ENCODE measurements at places on chromosomes 11 and 22.

GRCh38 chr11:109432105-109432504 lies 10.1 kb downstream of the C11orf87 start:
- no peak for DNase-seq

- DNase-seq, result no peak
These were observed at the start of gene RFPL2 for GRCh38 chr22:32204856-32205722. Gene RFPL2, minus strand, starts transcription at chr22:32205073. Its CDS starts 2,622 bp downstream, at chr22:32202451.

- DNase-seq, result no peak
These were observed 71.7 kb downstream of the IGLL5 start for GRCh38 chr22:22959147-22959827.

DNA sequence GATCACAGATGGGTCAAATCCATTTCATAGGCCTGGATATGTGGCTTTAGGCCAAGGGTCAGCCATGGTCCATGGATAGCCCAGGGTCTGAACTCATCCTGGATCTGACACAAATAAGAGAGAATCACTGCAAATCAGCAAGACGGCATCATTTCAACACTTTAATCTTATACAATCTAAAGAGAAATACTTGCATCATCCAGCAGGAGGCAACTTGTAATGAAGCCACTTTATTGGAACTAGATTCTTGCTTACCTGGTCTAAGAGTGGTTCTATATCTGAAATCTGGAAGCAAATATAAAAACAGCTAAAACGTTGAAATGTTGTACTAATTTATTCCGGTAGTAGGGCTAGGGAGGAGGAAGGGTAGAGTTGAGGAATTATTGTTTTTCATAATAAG lies 870.1 kb downstream of the JRKL start:
- no peak for DNase-seq

GRCh38 chr22:35174401-35175038 lies 82.8 kb upstream of the HMGXB4 start:
- no peak for DNase-seq

- no peak for DNase-seq
These were observed 259.5 kb upstream of the CCDC90B start for GRCh38 chr11:83545494-83546260.

DNA sequence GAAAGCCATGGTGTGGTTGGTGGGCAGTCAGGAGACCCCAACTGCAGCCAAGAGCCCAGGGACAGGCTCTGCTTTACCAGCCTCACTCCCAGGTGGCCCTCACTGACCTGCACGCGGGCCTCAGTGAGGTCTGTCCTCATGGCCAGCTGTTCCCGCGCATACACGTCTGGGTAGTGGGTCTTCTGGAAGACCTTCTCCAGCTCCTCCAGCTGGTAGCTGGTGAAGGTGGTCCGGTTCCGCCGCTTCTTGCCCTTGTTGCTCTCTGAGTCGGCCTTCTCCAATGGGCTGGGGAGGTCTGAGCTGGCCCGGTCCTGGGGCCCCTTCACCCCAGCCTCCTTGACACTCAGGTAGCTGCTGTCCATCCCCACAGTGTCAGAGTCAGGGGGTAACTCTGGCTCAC lies 34.7 kb downstream of the ALX4 start:
- no peak for DNase-seq

DNA sequence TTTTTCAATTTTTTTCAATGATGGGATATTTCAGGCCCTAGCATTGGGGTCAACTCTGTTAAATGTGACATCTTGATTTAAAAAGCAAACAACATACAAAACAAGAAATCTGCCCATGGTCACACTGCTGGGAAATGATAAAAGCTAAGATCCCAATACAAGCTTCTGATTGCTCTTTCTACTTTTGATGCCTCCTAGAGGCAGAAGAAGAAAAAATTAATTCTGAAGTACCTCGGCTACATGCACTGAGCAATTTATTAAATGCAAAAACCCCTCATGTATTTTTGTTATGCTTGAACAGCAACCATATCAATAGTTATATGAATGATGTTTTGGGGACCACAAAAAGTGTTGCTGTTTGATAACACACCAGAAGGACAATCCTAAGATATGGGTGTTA lies 342.1 kb upstream of the NARS2 start:
- no peak for DNase-seq

DNA sequence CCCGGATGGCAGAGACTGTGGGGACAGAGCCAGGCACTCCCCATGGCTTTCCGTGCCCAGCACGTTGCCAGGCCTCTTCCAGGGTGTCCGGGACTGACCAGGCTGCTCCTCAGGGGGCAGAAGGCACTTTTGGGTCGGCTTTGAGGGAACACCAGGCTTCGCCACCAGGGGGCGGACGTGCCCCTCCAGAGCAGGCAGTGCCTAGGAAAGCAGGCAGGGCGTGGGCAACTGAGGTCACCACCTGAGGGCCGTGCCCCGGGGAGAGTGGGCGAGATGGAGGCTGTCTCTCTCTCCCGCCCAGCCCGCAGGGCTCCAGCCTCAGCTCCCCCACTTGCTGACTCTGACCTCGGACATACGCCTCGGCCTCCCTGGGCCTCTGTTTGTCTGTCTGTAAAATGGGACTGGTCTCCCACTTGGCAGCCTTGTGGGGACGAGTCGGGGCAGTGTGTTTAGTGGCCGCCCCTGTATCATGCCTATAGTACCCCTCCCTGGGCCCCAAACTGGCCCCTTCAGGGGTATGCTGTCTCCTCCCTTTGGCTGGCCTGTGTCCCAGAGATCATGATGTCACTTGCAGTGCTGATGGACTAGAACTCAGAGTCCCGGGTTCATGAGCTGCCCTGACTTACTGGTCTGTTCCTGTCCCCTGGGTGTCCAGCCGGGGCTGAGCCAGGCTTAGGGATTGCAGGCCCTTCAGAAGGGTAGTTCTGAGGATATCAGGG lies 4.4 kb upstream of the PRR5 start:
- no peak for DNase-seq

DNA sequence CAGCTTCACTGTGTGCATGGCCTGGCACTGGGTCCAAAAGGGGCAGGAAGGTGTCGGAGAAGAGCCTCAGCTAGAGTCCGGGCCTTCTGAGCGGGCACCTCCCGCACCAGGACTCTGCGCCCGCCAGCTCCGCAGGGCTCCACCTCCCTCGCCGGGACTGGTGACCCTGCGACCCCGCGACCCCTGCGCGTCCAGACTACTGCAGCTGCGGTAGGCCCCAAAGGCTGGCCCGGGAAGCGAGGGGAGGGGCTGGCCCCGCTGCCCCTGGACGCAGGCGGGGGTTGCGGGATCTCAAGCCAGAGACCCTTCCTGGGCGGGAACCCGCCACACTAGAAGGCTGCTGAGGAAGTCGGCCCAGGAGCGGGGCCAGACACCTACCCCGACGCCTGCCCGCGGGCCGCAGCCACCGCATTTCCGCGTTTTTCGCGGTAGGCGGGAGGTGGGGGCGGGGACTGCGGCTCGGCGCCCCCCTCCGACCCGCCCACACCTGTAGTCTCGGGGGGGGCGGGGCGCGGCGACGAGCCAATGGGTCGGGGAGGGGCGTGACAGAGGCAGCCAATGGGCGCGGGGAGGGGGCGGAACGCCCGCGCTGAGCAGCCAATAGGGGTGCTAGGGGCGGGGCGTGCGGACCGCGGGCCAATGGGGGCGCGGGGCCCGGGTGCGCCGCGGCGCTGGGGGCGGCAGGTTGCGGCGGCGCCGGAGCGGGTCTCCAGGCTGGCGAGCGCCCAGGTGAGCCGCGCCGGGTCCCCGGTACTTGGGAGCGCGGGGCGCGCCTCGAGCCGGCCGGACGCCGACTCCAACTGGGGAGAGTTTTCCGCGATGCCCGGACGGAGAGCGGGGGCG lies at the start of the genes LMNTD2 and RASSF7:
Gene LMNTD2, minus strand, starts transcription at position 434 of the 843 bp plus-strand sequence. Its CDS starts 22 bp downstream, at position 412.
Gene RASSF7, plus strand, starts transcription at position 666 of the 843 bp plus-strand sequence. CDS start 799 bp downstream, outside the sequence.
- DNase-seq, result peak; percentile 15

DNA sequence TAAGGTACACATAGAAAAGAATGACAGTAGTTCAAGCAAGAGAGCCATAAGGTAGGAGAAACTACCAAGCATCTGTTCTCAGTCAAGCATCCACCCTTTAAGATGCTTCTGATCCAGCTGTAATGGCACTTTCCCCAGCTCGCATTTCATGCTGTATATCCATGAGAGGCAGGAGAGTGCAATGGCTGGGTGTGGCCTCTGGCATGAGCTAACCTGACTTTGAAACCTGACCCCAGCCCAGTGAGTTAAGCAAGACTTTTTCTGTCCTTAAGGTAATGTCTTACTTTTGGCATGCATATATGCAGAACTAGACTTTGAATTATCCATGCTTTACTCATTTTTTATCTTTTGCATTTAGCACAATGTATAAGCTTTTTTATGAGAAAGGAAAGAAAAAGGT lies 79.8 kb upstream of the CNTN5 start:
- no peak for DNase-seq

DNA sequence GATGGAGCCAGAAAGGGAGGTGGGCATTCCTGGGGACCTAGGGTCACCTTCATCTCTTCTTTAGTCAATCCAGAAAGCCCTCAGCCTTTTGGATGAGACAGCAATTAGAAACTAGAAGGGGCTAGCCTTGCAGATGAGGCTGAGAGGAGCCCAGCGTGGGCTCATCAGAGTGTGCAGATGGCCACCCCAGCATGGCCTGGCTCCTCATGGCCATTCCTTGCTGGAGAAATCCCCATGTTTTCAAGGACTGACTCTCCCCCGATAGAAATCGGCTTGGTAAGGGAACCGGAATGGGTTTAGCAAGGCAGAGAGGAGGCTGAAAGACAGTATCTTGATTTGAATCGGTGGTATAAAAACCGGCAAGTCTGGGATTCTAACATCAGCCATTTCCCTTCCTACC lies 274.6 kb downstream of the BUD13 start:
- DNase-seq, result no peak

DNA sequence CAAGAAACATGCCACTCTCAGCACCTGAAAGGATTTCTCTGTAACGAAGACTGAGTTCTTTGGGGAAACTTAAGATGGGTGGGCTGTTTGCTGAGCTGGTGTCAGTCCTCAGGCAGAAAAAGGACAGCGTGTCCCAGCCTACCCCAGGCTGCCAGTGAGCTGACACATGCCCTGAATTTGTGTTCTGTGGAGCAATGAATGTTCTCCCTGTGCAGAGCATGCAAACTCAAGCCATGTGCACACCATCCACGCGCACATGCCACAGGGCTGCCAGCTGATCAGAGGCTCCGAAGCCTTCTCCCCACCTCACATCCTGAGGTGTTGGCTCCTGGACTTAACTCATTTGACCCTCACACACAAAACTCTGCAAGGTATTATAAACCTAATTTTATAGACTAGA lies 104.9 kb downstream of the KCNC1 start:
- DNase-seq, result no peak

GRCh38 chr22:46758867-46759290 lies 3.6 kb upstream of the TBC1D22A start:
- no peak for DNase-seq

DNA sequence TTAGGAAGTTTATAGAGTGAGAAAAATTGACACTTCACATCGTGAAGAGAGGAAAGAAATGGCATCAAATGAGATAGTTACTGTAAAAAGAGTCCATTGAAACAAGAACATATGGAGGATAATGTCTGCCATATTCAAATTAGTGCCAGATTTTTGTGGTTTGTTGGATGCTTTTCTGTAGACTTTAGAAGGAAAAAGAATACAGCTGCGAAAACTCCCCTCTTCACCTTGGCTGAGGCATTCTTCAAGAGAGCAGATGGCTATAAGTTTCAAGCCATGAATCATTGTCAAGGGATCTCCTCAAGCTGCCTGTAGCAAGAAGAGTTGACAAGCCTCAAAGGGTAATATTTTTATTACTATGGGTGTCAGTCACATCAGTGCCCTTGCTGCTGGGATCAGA lies 507.4 kb upstream of the RAG2 start:
- DNase-seq, result no peak

GRCh38 chr22:42188808-42189447 lies 58.3 kb upstream of the CYP2D6 start:
- no peak for DNase-seq

DNA sequence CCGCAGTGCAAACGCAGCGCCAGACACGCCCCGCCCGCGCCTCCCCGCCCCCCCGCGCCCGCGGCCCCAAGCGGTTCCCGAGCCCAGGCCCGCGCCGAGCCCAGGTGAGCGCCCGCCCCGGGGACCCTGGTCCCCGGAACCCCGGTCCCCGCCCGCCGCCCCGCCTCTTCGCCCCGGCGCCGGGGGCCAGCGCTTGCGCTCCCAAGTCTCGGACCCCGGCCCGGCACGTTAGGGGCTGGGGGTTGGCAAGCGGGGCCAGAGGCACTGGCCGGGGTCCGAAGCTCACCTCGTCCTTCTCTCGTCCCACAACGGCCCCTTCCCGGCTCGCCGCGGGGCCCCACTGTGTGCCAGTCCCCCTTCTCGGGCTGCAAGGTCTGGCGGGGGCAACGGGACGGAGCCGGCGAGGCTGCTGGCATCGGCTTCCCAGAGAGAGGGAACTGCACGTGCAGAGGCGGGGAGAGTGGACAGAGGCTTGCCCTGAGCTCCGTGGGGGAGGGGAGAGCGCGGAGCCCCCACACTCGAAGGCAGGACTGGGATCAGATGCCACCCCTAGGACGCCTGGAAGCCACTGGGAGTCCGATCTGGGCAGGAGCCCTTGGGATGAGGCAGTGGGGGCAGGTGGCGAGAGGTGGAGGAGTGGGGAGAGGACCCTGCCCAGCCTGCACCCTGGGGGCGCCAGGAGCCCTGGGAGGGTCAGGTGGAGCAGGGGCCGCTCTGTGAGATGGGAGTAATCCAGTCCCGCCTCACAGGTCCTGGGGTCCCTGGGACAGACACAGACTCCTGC lies 1.8 kb upstream of the AIFM3 start:
- no peak for DNase-seq

GRCh38 chr22:41947424-41948080 lies 600 bp upstream of the CENPM start:
- DNase-seq, result no peak

- no peak for DNase-seq
These were observed 53.1 kb upstream of the GRK2 start for GRCh38 chr11:67213178-67213621.

DNA sequence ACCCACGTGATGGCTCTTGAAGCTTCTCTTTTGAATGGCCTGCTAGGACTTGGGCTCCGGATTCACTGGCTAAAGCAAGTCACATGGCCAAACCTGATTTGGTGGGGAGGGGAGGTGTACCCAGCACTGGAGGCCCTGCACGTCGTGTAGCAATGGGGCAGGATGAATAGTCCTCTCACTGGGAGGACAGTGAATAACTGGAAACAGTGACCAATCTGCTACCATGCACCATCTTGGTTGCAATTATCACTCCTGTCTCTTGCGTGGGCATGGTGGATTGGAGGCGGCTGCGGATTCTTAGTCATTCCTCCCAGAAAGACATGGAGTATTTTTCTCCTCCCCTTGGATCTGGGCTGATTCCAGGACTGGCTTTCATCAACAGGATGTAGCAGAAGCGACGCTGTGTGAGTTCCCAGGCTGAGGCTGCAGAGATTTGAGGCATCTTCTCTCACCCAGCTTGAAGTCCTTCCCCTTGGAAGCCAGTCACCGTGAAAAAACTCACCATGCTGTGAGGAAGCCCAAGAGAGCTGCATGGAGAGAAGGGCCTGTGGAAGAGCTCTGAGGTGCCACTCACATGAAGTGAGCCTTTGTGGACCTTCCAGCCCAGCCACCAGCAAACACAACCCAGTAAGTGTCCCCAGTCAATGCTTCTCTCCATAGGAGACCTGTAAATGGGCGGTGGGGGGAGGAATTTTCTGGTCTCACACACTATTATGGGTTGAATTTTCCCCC lies 70.4 kb downstream of the IGLL1 start:
- DNase-seq, result no peak

- no peak for DNase-seq
These were observed 7.3 kb downstream of the STARD10 start for GRCh38 chr11:72786305-72787215.

All from NCI-H2081 treated with DMSO at 0.1 percent for 48 hours (cell line).